Left renal pelvis (tissue), 4 donors: ENCODE measurements at places on chromosomes 3 and 15.

- DNase-seq = no peak
These were observed 329.1 kb downstream of the UNC13C start for GRCh38 chr15:54307252-54307902.

- DNase-seq = no peak
These were observed 170.1 kb upstream of the GBE1 start for GRCh38 chr3:81931265-81932251.

- DNase-seq = no peak
These were observed 375.6 kb upstream of the TPRG1 start for GRCh38 chr3:188796122-188796631.

DNA sequence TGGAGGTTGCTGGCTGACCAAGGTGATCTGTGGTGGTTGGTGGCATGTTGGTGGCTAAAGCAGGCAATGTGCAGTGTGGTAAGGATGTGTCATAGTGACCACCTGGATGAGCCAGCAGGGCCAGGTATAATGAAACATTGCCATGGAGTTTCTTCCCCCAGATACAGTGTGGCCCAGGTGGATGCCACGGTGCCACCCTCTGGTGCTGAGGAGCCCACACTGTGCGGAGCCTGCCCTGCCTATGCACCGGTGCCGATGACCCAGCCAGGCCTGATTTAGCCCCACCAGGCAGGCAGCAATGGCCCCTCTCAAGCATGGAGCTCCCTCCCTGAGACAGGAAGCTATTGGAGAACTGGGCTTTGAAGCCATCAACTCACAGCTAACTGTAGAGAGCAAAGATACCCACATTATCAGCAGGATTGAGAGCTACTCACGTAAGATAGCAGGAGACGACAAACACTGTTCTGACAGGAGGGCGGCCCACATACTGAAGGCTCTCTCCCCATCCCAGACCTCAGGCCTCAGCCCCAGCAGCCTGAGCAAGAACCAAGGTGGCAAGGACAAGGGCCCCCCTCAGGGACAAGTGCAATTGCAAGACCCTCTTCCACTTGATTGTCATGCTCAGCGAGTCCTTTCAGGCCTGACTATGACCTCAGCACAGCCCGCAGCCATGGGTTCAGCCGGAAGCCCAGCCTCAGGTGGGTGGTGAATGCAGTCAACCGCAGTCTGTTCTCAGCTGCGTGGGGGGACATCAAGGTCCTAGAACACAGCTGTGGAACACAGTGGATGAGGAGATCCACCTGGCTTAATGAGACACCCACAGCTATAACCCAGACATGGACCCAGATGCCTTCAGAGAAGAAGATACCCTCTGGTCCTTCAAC is 82.8 kb upstream of the CDV3 start:
- no peak for DNase-seq

DNA sequence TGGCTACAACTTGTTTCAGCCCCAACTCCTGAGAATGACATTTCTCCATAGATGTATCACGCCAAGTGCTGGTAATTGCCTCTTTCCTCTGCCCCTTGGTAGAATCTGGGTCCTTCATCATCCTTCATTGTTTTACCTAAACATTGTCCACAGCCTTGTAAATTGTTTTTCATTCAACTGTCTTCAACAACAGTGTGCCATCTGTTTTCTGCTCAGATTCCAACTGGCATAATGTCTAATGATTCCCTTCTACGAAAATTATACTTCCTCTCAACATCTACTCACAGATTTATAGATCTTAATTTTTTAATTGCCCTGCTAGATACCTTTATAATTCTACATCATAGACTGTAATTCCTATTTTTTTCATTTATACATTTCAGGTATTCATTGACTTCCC is 226.9 kb downstream of the TPRG1 start:
- no peak for DNase-seq

DNA sequence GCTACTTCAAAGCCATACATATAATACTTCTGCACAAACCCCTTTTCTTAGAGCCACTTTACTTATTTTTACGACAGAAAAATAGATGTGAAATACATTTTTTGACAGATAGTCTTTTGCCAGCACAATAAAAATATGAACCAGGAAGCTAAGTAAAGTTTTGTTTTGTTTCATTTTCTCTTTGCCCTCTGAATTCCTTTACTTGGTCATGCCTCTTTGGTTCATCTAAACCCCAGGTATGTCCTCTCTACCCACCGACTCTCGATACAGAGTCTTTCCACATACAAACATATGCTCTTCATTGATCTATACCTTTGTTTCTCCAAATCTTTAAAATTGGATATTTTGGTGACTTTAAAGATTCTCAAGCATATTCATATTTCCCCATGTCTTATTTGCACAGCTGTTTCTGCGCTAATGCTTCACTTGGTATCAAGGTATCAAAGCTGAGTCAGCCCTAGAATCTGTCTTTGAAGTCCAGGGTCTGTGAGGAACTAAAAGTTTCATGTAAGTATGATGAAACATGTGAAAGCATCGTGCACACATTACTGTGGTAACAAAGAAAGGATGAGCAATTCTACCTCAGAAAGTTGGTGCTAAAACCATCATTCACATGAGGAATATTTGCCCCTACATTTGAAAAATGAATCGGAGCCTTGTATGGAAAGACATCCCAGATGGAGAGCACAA is 845.4 kb downstream of the NAALADL2 start:
- DNase-seq = no peak

GRCh38 chr3:46351646-46352045 is 2.3 kb upstream of the CCR2 start:
- DNase-seq = no peak

DNA sequence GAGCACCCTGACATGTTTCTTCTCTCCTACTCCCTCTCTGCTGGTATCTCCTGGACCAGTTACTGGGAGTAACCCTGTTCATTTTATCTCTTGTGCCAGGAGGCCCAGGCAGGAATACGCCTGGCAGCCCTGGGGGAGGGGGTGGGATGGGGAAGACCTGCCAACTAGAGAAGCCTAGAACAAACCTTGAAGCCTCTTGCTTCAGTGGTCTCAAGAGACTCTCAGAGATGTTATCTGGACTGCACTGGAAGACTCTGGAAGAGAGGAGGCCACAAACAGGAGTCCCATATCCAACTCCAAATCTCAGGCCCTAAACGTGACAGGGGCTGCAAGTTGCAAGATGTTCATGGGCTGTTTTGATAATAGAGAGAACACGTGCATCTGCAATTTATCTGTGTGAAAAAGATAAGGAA is at the start of gene EPB42:
TSS of gene EPB42 (minus strand) at position 28 of the 413 bp plus-strand sequence. CDS start 193 bp downstream, outside the sequence.
- DNase-seq = no peak

GRCh38 chr3:155232605-155233004 is 60.9 kb downstream of the STRIT1 start:
- no peak for DNase-seq

DNA sequence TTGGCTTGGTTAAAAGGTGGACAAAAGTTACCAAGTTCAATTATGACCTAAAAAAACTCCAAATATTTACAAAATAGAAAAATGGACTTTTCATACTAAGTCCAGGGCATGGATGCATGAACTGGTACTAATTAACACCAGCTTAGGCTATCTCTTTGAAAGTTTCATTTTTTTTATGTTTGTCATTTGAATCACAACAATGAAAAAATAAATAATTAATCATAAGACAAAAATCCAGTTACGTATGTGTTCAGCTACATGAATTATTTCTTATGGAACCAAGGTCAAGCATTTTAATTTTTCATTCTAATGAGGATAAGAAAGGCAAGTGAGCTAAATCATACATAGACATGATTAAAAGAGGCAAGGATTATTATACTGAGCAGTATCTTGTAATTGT is 23.7 kb upstream of the STRIT1 start:
- DNase-seq = no peak
